ENCODE measurements at places on chromosomes 12 and 14. TPM values are rescaled to one million over a fixed set of nuclear protein-coding genes. Genes with fewer than 3 reads are reported as not detected.

- DNase-seq, result no peak
Measured at GRCh38 chr14:75631453-75631831, 29.2 kb downstream of the ERG28 start.

GRCh38 chr12:9779209-9779608, 18.5 kb upstream of the CD69 start:
- DNase-seq, result no peak

GRCh38 chr12:62296001-62296400, 35.8 kb downstream of the USP15 start:
- no peak for DNase-seq

- DNase-seq, result no peak
Measured at GRCh38 chr12:111111681-111112080, 191.3 kb upstream of the MYL2 start.

Gene CFAP54
- total RNA-seq, result not detected

Gene LMO3
- total RNA-seq, result not detected
